ENCODE measurements at places on chromosomes 2 and 18.

- peak; percentile 91 for DNase-seq
Observed at GRCh38 chr2:96146153-96146880, 1.1 kb upstream of the DUSP2 start.

- DNase-seq = no peak
Observed at GRCh38 chr2:7437141-7437540, 519.9 kb downstream of the RNF144A start.

DNA sequence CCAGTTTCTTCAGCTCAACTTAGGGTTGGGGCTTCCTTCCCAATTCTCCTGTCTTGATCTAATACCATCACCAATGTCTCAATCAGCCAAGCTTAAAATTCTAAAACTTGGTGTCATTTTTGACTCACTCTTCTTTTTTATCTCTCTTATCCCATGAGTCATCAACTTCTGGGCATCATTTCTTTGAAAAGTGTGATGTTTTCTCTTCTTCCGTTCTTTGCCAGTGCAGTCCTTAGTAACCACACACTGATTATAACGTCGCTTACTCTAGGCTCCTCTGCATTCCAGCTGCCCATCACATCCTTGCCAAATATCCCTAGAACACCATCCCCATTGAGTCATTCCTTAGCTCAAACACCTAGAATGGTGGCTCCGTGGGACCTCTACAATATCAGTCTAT lies 27.4 kb upstream of the MRO start:
- no peak for DNase-seq

- DNase-seq = no peak
Observed at GRCh38 chr2:36170805-36171204, 184.8 kb upstream of the CRIM1 start.

- DNase-seq = no peak
Observed at GRCh38 chr2:179354296-179354695, 89.7 kb upstream of the SESTD1 start.

- DNase-seq = no peak
Observed at GRCh38 chr2:43003702-43004101, 211.3 kb upstream of the HAAO start.

GRCh38 chr2:223995569-223995968 lies 38.3 kb downstream of the MRPL44 start:
- DNase-seq = no peak

- no peak for DNase-seq
Observed at GRCh38 chr2:222050981-222051380, 247.8 kb downstream of the PAX3 start.
